Testis (tissue), 5 donors: ENCODE measurements at places on chromosomes 5 and 9. TPM values are rescaled to one million over a fixed set of nuclear protein-coding genes. Genes with fewer than 3 reads are reported as not detected.

DNA sequence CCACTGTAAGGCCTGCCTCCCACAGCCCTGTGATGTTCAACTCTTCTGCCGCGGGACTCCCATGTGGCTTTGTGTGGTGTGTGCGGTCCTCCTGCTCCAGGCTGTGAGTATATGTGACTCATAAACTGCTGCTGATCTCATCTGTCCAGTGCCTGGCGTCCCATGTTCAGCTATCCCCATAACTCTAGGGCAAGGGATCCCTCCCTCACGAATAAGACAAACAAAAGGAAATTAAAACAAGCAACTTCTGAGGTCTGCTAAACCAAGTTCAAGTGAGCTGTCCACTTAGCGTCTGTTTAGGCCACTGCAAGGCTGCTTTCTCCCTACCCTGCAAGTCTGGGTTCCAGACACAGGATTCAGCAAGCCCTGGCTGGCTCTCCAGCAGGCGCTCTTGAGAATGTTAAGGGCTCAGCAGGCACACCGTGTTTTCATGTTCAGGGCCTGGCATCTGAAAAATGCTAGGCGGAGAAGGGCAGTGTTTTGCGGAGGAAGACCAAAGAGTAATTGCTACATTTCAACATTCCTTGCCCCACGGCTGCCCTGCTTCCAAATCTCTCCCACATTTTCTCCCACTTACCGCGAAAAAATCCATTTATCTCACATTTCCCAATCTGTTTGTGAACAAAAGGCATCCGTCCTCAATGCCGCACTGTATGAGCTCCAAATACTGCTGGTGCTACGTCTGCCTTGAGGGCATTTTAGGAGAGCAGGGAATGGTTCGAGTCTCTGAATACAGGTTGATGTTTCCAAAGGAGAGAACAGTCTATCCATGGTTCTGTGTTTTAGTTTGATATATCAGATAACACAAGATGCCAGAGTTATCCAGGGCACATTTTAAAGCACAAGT, 280.2 kb downstream of the SEMA5A start:
- H3K4me3 ChIP-seq, result no peak overlapping the region
- no peaks in the 10 kb centered on the region for H3K36me3 ChIP-seq
- DNase-seq, result peak; percentile 58
- H3K27me3 ChIP-seq, result no peaks in the 10 kb centered on the region
- peaks cover 9% of the 10 kb centered on the region for H3K4me1 ChIP-seq
- no peak overlapping the region for H3K27ac ChIP-seq

PCDHGA6 gene
- 9.7 TPM for total RNA-seq

TMEFF1 gene
- 5.9 TPM for total RNA-seq

CRHBP gene
- 3.3 TPM for total RNA-seq

LCN1 gene
- not detected for total RNA-seq
